ENCODE measurements at places on chromosomes 5 and 9. TPM values are rescaled to one million over a fixed set of nuclear protein-coding genes. Genes with fewer than 3 reads are reported as not detected.

Gene TTC23L
- total RNA-seq = 0.06 TPM

Gene HSPA4
- total RNA-seq = 190 TPM

Gene CCDC152
- total RNA-seq = 0.19 TPM

Gene PKD2L2
- not detected for total RNA-seq

Gene CCNO
- 2.4 TPM for total RNA-seq

Gene PCDHGA10
- total RNA-seq = 1.9 TPM

Gene ADAMTSL1
- 11.7 TPM for total RNA-seq

Gene PLEKHG4B
- total RNA-seq = 7.3 TPM

Gene LRSAM1
- 5.7 TPM for total RNA-seq

Gene GGTA1
- total RNA-seq = 0.35 TPM

Gene OR1L4
- not detected for total RNA-seq

Gene AQP7
- total RNA-seq = 0.97 TPM

Gene EPB41L4A
- 0.87 TPM for total RNA-seq

- no peak for DNase-seq
These were observed 274.4 kb downstream of the HINT1 start for GRCh38 chr5:130890610-130891009.

GRCh38 chr9:4382722-4383317 is 83.0 kb upstream of the GLIS3 start:
- peak; percentile 5 for DNase-seq

DNA sequence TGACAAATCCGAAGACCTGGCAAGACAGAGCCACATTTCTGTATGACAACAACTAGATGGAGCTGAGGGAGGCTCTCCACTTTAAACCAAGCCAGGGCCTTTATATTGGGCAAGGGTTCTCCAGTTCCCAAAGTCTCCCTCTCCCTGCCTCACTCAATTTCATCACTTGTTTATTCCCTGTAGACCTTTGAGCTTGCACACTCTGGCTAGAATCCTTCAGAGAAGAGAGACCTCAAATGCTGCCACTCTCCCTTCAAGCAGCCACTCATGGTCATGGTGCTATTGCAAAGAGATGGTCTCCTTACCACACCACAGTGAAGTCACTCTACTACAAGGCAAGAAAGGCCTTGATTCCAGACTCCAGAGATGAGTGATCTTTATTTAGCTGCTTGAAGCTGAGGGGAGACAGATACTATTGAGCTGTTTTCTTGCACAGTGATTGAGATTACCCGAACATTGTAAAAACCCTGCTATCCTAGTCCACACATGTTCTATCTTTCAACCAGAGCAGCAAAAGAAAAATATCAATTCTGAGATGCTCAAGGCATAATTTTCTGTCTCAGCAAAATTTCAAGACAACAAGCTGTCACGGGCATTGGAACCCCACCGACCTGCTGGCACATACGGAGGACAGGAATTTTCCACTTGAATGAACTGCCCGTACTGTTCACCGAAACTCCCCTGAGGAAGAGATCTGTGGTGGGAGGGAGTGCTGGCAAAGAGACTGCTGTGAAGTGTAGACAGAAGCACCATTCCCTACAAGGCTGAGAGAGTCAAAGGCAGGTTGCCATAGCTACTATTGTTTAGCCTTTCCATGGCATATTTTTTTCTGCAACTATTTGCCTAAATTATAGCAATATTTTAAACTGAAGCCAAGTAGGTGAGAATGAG is 81.1 kb downstream of the CDO1 start:
- DNase-seq = no peak

DNA sequence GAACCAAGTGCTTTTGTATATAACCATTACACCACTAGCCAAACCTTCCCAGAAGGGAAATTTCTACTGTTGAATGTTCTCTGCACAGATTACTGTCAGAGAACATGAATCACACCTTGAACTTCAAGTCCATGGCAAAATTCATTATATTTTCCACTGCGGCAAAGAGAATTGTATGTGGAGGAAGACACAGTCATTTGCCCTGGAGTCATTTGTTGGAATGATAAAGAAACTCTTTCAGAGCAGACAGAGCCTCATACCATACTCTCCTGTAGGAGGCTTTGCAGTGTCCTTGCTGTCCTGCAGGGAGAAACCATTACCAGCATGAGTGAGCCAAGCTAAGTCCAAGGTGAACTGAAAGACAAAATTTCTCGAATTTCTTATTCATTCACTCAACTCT is 369.0 kb downstream of the ARHGEF28 start:
- no peak for DNase-seq

GRCh38 chr5:179872055-179872827 is 13.6 kb upstream of the MRNIP start:
- DNase-seq = no peak

- peak; percentile 92 for DNase-seq
These were observed 26.5 kb downstream of the ANKRD33B start for GRCh38 chr5:10590226-10590999.

GRCh38 chr9:97557606-97558095 is 56.2 kb downstream of the TMOD1 start:
- no peak for DNase-seq

DNA sequence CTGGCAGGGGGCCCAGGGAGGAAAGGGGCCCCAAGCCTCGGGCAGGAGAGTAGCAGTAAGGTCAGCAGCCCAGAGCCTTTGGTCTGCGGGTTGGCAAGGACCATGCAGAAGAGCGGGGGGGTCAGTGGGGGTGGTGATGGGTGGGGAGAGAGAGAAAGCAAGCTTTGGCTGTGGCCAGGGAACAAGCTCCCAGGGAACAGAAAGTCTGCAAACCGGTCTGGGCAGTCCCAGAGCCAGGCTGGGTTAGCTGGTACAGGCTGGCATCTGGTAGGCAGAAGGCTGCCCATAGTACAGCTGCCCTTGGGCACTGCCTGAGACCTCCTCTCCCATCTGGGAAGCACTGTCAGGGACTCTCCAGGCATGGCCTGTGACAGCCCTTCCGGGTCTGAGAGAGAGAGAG is 10.5 kb upstream of the EPB41L4B start:
- peak; percentile 29 for DNase-seq

DNA sequence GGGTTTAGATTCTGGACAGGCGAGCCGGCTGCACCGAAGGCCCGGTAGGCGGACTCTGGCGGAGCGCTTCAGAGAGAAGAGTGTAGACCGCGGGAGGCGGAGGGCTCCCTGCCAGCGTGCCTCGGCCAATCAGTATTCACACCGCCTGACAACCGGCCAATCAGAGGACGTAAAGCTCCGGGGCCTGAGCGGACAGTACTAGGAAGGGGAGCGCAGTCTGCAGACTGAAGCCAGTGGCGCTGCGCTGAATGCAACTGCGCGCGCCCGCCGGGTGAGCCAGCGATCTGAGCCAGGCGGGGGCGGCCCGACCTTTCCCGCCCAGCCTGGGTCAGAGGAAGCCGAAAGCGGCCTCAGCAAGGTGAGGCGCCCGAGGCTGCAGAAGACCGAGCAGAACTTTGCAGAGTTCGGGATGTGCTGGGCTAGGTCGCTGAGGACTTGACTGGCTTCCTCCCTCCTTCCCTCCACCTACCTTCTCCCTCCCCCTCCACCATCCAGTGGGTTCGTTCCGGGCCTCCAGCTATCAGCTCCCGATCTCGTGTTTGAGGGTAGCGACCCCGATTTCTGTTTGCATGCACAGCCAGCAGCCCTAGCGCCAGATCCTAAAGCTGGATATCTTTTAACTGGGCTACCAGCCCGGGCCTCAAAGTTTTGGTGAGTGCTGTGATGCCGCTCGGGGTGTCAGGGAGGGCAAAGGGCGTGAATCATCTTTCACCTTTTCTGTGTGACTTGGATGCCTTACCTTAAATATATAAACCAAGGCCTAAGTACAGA is at the start of gene DMRT2:
TSS of gene DMRT2 (plus strand) at position 233 of the 771 bp plus-strand sequence. CDS start 1,257 bp downstream, outside the sequence.
- DNase-seq = peak; percentile 76

DNA sequence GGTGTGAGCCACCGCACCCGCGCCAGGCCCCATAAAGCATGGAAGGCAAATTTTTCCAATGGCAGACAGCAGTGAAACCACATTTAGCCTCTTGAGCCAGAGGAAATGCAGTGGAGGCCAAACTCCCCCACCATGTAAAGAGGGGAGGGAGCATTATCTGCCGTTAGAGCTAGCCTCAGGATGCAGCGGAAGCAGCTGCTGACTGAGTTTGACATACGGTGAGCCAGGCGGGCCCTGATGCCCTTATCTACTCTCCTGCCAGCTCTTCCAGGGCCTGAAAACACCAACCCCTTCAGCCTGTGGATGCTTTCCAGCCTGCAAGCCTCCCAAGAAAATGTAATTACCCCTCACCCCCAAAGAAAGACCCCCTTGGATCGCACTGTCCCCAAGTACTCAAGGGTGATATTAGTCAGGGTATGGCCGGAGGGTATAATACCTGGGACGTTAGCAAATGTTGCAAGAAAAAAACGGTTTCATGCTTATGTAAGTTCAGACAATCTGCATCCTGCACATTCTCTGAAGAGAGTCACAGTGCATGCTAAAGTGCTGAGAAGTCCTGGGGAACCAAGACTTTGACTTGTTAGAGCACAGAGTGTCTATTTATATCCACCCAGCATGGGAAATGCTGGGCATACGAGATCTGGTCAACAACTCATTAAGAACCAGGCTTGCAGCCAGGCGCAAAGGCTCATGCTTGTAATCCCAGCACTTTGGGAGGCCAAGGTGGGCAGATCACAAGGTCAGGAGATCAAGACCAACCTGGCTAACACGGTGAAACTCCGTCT is 11.3 kb upstream of the GGTA1 start:
- DNase-seq = no peak

DNA sequence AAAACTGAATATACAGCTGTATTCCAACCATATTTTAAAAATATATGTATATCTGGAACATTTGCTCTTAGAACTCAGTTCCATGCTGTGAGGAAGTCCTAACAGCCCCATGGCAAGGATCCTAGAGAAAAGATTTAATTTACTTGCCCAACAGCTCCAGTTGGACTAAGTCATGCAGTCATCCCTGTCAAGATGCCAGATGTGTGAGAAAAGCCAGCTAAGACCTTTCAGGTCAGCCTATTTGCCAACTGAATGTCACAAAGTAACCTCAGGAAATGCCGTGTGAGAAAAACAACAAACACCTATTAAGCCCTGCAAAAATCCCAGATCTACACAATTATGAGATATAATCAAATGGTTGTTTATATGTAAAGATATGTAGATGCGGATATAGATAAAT is 416.3 kb downstream of the NR2F1-AS1 start:
- DNase-seq = peak; percentile 81

DNA sequence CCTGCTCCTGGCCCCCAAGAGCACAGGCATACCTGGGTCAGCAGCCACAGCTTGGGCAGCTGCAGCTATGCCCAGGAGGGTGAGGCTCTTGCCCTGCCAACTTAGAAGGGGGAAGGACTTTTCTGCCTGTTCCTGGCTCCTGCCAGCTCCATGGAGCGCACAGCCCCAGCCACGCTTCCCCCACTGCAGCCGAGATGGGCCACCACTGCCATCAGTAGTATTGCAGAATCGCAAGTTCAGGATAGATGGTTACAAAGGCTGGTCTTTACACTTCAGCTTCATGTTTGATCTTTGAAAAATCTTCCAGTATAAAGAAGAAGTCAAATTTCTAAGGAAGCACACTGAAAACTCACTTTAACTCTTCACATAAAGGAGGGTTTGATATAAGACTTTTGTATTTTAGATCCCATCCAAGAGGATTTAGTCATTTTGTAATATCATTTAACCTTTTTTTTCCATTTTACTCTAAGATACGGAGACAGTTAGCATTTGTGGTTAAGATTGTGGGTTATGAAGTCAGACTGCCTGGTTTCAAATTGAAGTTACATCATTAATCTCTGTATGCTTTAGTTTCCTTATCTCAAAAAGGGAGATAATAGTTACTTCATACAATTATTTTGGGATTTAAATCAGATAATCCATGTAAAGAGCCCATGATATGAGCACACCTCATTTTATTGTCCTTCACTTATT is 81.8 kb downstream of the NLN start:
- no peak for DNase-seq

GRCh38 chr5:146580237-146580636 is 64.2 kb upstream of the GPR151 start:
- DNase-seq = no peak

DNA sequence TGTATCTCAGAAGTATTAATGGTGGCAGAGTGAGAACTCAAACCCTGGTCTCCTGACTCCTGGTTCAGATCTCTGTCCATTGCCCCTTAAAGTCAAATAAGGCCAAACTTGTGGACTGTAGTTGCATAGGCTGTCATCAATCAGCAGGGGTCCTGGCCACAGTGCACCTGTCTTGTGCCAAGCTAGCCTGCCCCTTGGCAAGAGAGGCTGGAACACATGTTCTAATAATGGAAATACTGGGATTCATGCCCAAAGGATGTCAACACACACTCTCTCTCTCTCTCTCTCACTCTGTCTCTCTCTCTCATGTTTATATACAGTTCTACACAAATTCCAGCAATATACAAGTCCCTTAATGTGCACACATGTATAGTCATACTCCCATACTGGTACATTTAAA is 44.3 kb downstream of the GLRA1 start:
- DNase-seq = no peak

DNA sequence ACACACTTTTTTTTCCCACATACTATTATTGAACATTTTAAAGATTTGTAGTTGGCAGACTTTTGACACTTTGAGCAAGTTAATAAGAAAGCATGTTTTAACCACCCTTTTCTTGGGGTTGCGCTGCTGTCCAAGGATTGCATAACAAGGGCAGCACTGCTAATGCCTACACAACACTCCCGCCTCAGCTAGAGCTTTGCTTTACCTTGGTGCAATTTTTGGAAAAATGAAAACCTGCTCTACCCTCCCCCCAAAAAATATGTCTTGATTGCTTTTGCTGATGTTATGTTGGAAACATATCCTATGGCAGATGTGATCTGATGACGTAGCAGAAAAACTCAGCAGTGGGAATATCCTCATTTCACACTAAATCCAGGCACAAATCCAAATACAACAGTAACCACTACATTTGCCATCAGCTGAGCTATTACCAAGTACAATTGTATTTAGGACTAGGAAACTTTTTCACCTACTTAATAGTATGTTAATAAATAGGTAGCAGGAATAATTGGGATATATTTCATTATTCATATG is 51.5 kb downstream of the UBE2R2 start:
- DNase-seq = no peak

GRCh38 chr5:126971455-126972031 is 58.8 kb downstream of the MARCHF3 start:
- DNase-seq = no peak

Data from H4 (cell line).